ENCODE measurements at places on chromosomes 11 and 22.

GRCh38 chr22:44051961-44052360, 27.9 kb downstream of the PARVB start:
- DNase-seq: peak; percentile 39

GRCh38 chr22:17866621-17867020, 92.4 kb upstream of the BID start:
- no peak for DNase-seq

GRCh38 chr11:88535916-88536547, 198.5 kb upstream of the CTSC start:
- no peak for DNase-seq

DNA sequence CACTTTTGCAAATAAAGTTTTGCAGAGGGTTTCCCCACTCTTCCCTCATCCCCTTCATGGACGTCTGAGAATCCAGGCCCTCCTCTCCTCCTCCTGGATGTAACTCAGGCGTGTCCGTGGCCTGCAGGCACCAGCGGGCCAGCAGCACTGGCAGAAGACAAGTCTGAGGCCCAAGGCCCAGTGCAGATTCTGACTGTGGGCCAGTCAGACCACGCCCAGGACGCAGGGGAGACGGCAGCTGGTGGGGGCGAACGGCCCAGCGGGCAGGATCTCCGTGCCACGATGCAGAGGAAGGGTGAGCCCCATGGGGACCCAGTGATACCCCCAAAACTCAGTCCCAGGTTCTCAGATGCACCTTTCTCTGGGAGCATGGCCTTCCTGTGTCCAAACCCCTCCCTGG, 14.4 kb downstream of the TUB start:
- DNase-seq: no peak

GRCh38 chr11:70059971-70060370, 18.1 kb upstream of the ANO1 start:
- no peak for DNase-seq

DNA sequence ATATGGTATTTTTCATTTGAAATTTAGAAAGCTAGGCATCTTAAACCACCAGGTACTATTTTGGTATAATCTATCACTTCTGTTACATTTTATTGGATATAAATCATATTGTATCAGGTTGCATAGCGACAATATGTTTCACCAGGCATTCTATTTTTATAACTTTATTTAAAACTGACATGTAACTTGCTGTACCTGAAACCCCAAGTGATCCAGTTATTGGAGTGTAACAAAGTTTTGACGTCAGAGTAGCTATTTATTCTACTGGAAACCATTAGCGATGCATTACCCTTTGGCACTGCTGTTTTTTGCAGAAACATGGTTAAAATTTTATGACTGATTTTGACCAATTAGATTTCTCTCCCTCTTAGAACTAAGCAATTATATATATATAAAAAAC, 160.7 kb downstream of the METTL15 start:
- DNase-seq: no peak

Data from Right ventricle myocardium superior (tissue), 1 donor.